Dermis blood vessel endothelial cell (primary cell): ENCODE measurements at places on chromosomes 1 and 21. TPM values are rescaled to one million over a fixed set of nuclear protein-coding genes. Genes with fewer than 3 reads are reported as not detected.
A peak's percentile ranks its signal among the peaks of the same experiment; 100 is the strongest.

- DNase-seq = peak; percentile 14
These were observed 792 bp downstream of the GOLPH3L start for GRCh38 chr1:150696162-150696561.

- peak; percentile 34 for DNase-seq
These were observed 180.5 kb downstream of the DYRK1A start for GRCh38 chr21:37546949-37547614.

DNA sequence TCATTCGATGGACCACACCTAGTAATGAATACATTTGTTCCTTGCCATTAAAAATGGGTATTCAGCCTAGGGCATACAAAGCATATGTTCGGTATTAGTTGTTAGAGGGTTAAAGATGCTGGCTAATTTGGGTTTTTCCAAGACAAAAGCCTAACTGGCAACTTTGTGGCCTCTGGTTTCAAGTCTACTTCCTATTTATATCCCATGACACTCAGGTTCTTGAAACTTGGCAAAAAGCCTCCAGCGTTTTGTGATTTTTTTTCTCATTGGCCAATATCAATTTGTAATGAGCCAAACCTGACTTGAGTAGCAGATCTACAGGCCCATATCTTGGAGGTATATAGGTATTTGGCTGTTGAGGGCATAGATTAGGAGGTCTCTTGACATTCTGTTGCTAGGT lies 75.3 kb downstream of the C1orf21 start:
- DNase-seq = no peak

- no peak for DNase-seq
These were observed 5.6 kb upstream of the YRDC start for GRCh38 chr1:37813529-37814145.

- peak; percentile 46 for DNase-seq
These were observed 153.5 kb downstream of the RERE start for GRCh38 chr1:8663915-8664329.

- DNase-seq = no peak
These were observed 820 bp upstream of the TTF2 start for GRCh38 chr1:117059334-117059677.

- no peak for DNase-seq
These were observed 47.9 kb upstream of the GNG4 start for GRCh38 chr1:235697508-235697907.

DNA sequence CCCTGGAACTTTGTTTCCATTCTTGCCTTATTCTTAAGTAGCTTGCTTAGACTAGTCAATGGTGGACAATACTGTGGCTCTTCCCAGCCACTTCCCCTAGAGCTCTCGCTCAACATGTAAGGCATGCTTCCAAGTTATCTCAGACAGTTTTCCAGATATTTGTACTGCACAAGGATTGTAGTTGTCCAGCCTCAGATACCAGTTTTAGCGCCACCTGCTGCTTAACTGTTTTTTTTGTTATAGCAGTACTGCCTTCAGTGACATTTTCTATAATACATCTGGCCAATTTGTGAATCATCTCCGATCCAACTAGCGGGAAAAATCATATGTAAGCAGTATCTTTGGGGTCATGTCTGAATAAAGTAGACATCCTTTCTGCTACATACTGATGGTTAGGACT lies 346.7 kb upstream of the ADGRL4 start:
- DNase-seq = peak; percentile 80

GRCh38 chr1:118905196-118905595 lies 82.9 kb downstream of the TBX15 start:
- DNase-seq = no peak

DNA sequence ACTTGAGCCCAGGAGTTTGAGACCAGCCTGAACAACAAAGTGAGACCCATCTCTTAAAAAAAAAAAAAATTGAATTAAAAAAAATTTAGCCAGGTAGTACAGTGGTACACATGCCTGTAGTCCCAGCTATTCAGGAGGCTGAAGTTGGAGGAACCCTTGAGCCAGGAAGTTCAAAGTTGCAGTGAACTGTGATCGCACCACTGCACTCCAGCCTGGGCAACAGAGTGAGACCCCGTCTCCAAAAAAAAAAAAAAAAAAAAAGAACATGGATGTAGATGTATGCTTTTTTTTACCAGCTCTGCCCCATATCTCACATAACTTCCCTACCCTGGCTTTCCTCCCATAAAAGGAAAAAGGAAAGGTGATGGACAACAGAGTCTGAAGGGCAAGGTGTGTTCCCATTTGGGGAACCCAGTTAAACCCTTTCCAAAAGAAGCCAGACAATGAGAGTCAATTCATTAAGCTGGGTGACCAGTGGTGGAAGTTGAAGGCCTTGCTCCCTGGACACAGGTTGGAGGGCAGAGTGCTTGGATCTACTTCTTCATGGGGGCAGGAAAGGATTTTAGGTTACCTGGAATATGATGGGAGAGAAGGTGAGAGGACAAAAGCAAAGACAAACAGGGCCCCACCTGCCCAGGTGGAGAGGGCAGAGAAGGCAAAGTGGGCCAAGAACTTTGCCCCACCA lies 2.9 kb downstream of the KRTCAP2 start:
- no peak for DNase-seq

DNA sequence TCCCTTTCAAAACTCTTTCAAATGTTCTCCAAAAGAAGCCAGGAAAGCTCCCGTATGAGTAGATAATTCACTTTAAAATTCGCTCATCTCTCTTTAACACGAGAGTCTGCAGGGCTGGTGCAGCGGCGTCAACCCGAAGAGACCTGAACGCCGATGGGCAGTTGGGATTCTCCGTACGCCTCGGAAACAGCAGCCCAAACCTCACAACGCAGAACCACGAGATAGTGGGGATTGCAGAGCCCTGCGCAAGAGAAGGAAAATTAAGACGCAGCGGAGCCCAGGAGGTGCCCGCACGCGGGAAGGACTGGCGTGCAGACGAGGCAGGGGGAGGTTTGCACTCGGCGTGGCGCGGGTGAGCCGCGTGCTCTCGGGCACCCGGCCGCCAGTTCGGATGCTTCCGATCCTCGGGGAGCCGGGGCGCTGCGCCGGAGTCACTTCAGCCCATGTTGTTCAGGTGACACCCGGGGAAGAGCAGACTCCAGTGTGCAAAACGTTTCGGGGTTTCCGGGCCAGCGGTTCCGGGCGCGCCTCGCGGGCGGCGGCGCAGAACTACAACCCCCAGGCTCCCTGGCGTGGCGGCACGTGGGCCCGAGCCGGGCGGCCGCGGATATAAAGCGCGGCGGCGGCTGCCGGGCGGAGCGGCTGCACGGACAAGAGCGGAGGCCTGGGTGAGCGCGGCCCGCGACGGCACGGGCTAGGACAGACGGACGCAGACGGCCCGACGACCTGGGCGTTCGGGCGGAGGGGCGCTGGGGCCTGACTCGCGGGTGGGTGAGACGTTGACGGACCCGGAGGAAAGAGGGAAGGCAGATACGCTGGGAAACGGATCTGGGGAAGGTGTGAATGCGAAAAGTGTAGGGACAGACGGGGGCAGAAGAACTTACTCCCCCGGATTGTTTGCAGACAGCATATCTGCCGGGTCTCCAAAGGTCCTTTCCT lies at the start of gene NPL:
Gene NPL, plus strand, starts transcription at position 636 of the 939 bp plus-strand sequence. CDS start 4,599 bp downstream, outside the sequence.
- DNase-seq = peak; percentile 80

GRCh38 chr1:6700853-6701436 lies 671 bp downstream of the DNAJC11 start:
- no peak for DNase-seq

DNA sequence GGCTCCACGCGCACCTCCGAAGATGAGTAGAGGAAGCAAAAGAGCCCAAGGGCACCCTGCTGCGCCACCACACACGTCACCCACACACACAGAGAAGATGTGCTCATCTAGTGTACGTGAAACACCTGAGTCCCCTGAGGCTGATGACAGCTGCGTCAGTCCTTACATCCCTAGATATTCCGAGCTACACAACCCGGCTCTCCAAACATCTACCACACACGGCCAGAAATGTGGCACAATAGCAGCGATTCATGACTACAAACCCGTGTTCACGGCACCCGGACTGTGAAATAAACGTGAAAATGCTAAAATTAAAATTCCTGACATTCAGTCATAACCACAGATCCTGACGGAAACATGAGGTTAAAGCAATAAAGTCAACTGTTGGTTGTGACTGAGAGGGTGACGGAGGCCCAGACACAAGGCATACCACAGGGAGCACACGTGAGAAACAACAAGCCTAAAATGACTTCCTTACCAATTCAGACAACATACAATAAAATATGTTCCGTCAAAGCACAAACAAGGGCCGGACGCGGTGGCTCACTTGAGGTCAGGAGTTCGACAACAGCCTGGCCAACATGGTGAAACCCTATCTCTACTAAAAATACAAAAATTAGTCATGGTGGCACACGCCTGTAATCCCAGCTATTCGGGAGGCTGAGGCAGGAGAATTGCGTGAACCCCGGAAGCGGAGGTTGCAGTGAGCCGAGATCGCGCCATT lies 7.3 kb downstream of the SSU72 start:
- peak; percentile 84 for DNase-seq

DNA sequence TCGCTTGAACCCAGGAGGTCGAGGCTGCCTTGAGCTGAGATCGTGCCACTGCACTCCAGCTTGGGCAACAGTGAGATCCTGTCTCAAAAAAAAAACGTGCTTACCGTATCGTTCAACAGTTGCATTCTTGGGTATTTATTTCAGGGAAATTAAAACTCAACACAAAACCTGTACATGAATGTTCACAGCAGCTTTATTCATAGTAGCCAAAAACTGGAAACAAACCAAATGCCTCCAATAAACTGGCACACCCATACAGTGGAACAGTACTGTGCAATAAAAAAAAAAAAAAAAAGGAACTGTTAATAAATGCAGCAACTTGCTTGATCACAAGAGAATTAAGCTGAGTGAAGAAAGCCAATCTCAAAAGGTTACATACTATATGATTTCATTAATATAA lies 6.7 kb downstream of the KHDRBS1 start:
- no peak for DNase-seq

DNA sequence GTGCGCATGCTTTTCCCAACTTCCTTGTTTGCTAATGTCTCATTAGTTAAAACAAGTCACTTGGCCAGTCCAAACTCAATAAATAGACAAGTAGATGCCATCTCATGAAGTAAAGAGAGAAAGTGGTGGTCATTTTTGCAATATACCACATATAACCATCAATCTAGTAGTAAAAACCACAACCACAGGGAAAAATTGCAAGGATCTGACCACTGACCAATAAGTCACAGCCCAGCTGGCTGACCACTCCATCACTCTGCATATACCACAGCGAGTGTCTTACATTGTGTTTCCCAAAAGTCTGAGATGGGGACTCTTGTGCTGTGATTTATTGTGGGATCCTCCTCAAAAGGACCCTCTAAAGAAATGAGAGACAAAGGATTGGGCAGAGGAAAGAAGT lies 76.0 kb downstream of the FH start:
- no peak for DNase-seq

The EXTL1 gene
- total RNA-seq = not detected in 2 replicates

The MFAP2 gene
- 8.9 and 24.5 TPM in 2 replicates for total RNA-seq

The DNALI1 gene
- 0.37 and 0.51 TPM in 2 replicates for total RNA-seq

The GALE gene
- 34.7 and 42.2 TPM in 2 replicates for total RNA-seq

The OR2T35 gene
- total RNA-seq = not detected in 2 replicates

The STYXL2 gene
- total RNA-seq = not detected in 2 replicates

The GBP5 gene
- total RNA-seq = 0.09 and 0.17 TPM in 2 replicates

The ALDH9A1 gene
- total RNA-seq = 107 and 140 TPM in 2 replicates

The NHLH1 gene
- total RNA-seq = under 0.01 and 0.05 TPM in 2 replicates

The ADAR gene
- total RNA-seq = 85.4 and 108 TPM in 2 replicates

The SELL gene
- 0.34 and 1.6 TPM in 2 replicates for total RNA-seq

The MOB3C gene
- total RNA-seq = 13.4 and 19.6 TPM in 2 replicates

The NBPF4 gene
- total RNA-seq = not detected in 2 replicates

The C1orf141 gene
- total RNA-seq = not detected in 2 replicates
